ENCODE measurements at places on chromosomes 13 and 19. TPM values are rescaled to one million over a fixed set of nuclear protein-coding genes. Genes with fewer than 3 reads are reported as not detected.

DNA sequence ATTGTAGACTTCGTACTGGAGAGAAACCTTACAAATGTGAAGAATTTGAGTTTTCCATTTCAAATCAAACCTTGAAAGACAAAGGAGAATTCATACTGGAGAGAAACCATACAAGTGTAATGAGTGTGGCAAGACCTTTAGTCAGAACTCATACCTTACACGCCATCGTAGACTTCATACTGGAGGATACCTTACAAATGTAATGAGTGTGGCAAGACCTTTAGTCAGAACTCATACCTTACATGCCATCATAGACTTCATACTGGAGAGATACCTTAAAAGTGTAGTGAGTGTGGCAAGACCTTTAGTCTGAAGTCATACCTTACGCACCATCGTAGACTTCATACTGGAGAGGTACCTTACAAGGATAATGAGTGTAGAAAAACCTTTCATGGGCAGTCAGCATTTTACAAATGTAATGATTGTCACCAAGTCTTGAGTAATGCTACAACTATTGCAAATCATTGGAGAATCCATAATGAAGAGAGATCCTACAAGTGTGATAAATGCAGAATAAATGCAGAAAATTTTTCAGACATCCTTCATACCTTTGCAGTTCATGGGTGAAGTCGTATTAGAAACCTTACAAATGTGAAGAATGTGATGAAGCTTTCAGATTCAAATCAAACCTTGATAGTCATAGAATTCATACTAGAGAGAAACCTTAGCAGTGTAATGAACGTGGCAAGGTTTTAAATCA lies 14.7 kb downstream of the ZNF765 start:
- no peaks in the 10 kb centered on the region for H3K27me3 ChIP-seq
- no peak for DNase-seq
- H3K4me3 ChIP-seq = peak overlapping the region; percentile 6
- peaks cover 25% of the 10 kb centered on the region for H3K36me3 ChIP-seq

The PPP1R13L gene
- total RNA-seq = 3.9 TPM

The CCDC70 gene
- total RNA-seq = not detected

DNA sequence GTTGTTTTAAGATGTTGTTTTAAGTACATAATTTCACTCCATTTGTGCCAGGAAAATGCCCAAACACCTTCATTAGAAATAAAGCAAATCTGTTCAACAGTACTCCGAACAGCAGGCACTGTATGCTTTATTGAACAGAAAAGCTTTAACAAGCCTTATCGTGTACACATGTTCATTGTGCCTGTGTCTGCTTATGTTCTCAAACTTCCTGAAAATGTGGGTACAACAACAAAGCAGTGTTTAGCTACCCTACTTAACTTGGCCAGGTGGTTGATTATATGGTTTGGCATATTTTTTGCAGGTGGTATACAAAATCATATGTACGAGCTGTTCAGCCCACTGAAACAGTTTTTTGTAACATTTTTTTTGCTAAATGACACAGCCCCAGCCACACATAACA lies 718.0 kb downstream of the DACH1 start:
- H3K27ac ChIP-seq = no peak overlapping the region
- DNase-seq = no peak
- H3K36me3 ChIP-seq = no peaks in the 10 kb centered on the region
- H3K27me3 ChIP-seq = no peaks in the 10 kb centered on the region
- no peak overlapping the region for H3K4me3 ChIP-seq

- H3K36me3 ChIP-seq = no peaks in the 10 kb centered on the region
- H3K27ac ChIP-seq = no peak overlapping the region
- H3K27me3 ChIP-seq = no peaks in the 10 kb centered on the region
- no peak overlapping the region for H3K4me3 ChIP-seq
- H3K4me1 ChIP-seq = no peaks in the 10 kb centered on the region
These were observed 62.3 kb downstream of the ZNF627 start for GRCh38 chr19:11659612-11660011.

The SPRED3 gene
- 0.33 TPM for total RNA-seq

- DNase-seq = no peak
- H3K4me1 ChIP-seq = peaks cover 64% of the 10 kb centered on the region
- peak overlapping the region; percentile 98 for H3K4me3 ChIP-seq
- H3K27ac ChIP-seq = peak overlapping the region; percentile 98
- H3K27me3 ChIP-seq = no peaks in the 10 kb centered on the region
These were observed 2.1 kb downstream of the DNAJB1 start for GRCh38 chr19:14516048-14516534.

DNA sequence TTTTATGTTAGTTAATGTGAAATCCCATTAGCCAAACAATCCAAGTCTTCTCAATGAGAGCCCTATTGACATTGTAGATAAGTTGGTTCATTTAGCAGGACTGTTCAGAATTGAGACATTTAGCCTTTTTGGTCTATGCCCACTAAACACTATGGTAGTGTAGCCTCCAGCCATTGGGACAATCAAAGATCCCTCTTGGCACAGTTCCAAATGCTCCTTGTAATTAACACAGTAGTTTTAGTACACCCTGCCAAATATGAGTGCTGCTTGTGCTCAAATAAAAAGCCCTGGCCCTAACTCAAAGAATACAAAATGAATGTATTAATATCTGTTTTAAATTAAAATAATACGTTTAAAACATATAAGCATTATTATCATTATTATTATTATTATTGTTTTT lies 15.4 kb upstream of the FAM216B start:
- no peak for DNase-seq
- no peaks in the 10 kb centered on the region for H3K27me3 ChIP-seq
- no peak overlapping the region for H3K4me3 ChIP-seq
- no peaks in the 10 kb centered on the region for H3K4me1 ChIP-seq

DNA sequence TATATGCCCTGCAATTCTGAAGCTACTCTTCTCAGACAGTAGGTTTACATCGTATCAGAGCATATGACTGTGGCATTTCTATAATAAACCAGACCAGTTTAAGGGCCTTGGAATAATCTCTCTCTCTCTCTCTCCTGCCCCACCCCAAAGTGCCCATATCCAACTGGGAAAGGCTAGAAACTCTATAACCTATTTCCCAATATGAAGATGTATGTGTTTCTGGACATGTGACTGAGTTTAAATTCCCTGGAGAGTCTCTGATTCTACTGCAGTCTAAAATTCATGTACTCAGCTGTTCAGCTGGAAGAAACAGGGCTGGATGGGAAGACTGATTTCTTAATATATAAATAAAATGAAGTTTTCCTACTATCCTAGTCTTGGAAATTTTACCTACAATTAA lies 91.9 kb upstream of the MBNL2 start:
- H3K27ac ChIP-seq = no peak overlapping the region
- no peaks in the 10 kb centered on the region for H3K36me3 ChIP-seq
- H3K27me3 ChIP-seq = no peaks in the 10 kb centered on the region
- no peak for DNase-seq
- H3K4me1 ChIP-seq = no peaks in the 10 kb centered on the region

Data from CD8-positive, alpha-beta memory T cell (primary cell).